Bronchial smooth muscle cell (primary cell): ENCODE measurements at places on chromosomes 4 and X. TPM values are rescaled to one million over a fixed set of nuclear protein-coding genes. Genes with fewer than 3 reads are reported as not detected.

Gene NDUFC1
- 41.7 and 52.3 TPM in 2 replicates for total RNA-seq

Gene TRMT44
- total RNA-seq: 7.3 and 8.4 TPM in 2 replicates

Gene HEPH
- 58.8 and 70.2 TPM in 2 replicates for total RNA-seq

Gene MID1
- total RNA-seq: 24.4 and 26.5 TPM in 2 replicates

Gene PNMA6A
- 1.4 and 2.1 TPM in 2 replicates for total RNA-seq

Gene MTNR1A
- total RNA-seq: not detected in 2 replicates

Gene ZNF275
- 3.9 and 4.4 TPM in 2 replicates for total RNA-seq

Gene SPANXN3
- total RNA-seq: not detected in 2 replicates

Gene RPL36A
- 470 and 648 TPM in 2 replicates for total RNA-seq

Gene DCAF8L2
- not detected in 2 replicates for total RNA-seq

Gene TCEAL7
- 32.1 and 74.1 TPM in 2 replicates for total RNA-seq

Gene CCKAR
- 6.0 and 45.9 TPM in 2 replicates for total RNA-seq

Gene CTBP1
- total RNA-seq: 212 and 250 TPM in 2 replicates

Gene GLRB
- 1.7 and 3.2 TPM in 2 replicates for total RNA-seq

Gene SUPT20HL2
- total RNA-seq: 0.16 TPM in 1 of 2 replicates, not detected in the other

Gene SSX4
- not detected in 2 replicates for total RNA-seq

Gene SPANXA1
- not detected in 2 replicates for total RNA-seq

Gene AMER1
- total RNA-seq: 1.1 and 2.3 TPM in 2 replicates

Gene PRDM5
- 14.5 and 15.4 TPM in 2 replicates for total RNA-seq

Gene CXCL13
- total RNA-seq: not detected in 2 replicates

Gene ARAP2
- total RNA-seq: 0.16 and 0.69 TPM in 2 replicates

Gene IL1RAPL1
- total RNA-seq: 0.86 and 3.6 TPM in 2 replicates

Gene SLC9B2
- 8.4 and 14.8 TPM in 2 replicates for total RNA-seq

Gene KLHL13
- 15.9 and 21.1 TPM in 2 replicates for total RNA-seq

Gene DKK2
- total RNA-seq: 0.09 and 9.1 TPM in 2 replicates

Gene GAGE12E
- total RNA-seq: not detected in 2 replicates

Gene LDB2
- 191 and 428 TPM in 2 replicates for total RNA-seq

Gene GAGE12J
- not detected in 2 replicates for total RNA-seq

Gene FGFR3
- total RNA-seq: 0.95 and 3.3 TPM in 2 replicates

Gene NUDT11
- total RNA-seq: 9.6 and 10.4 TPM in 2 replicates

Gene BEND2
- total RNA-seq: not detected in 2 replicates

Gene ODAM
- total RNA-seq: not detected in 2 replicates

Gene NPY5R
- not detected in 2 replicates for total RNA-seq

Gene SLBP
- total RNA-seq: 29.6 and 43.3 TPM in 2 replicates

Gene CXCL5
- 0.17 and 0.95 TPM in 2 replicates for total RNA-seq

Gene EGFL6
- under 0.01 TPM in 1 of 2 replicates, not detected in the other for total RNA-seq

Gene NHS
- total RNA-seq: 1.1 and 2.0 TPM in 2 replicates
